Stimulated activated CD8-positive, alpha-beta memory T cell treated with anti-CD3 and anti-CD28 coated beads, Interleukin-15, amount 100 ng/mL, for 4 hours (primary cell): ENCODE measurements at places on chromosomes 12 and 14.

DNA sequence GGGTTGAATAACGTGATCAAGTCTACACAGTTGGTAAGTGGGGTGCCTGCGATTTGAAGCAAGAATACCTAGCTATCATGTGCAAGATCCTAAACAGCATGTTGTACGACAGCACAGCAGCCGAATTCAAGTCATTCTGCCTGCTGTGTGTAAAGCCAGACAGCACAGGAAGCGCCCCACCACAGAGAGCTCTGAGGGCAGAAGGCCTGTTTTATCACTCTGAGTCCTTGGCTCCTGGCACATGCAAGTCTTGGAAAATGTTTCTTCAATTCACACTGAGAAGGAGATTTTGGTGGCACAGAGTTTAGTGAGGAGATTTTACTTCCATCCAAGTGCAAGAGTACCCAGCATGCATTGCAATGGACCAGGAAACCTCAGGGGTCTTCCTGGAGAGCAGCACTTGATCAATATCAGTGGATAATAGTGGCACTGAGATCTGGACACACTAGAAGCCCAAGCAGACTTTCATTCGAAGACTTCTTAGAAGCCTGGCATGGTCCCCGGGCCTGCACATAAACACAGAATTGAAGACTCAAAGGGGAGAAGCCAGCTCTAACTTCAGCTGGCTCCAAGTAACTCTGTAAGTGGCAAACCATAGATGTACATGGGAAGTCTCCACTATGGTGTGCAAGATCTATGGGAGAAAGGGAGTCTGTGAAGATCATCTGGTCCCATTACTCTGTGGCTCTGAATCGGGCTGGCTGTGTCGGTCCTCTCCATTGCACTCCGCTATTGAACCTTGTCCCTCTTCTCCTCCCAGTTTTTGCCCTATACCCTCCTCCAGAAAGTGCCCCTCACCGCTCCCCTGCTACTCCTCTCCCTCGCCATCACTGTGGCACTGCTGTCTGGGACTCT lies 1.5 kb upstream of the KRT1 start:
- no peak for DNase-seq

- DNase-seq: no peak
These were observed 1071.2 kb upstream of the USP15 start for GRCh38 chr12:61188801-61189595.

GRCh38 chr14:77488558-77488957 lies 10.1 kb downstream of the ISM2 start:
- DNase-seq: no peak

GRCh38 chr12:130394906-130395305 lies 57.2 kb downstream of the PIWIL1 start:
- no peak for DNase-seq

- no peak for DNase-seq
These were observed 83.6 kb upstream of the DIO3 start for GRCh38 chr14:101477648-101478047.

- DNase-seq: no peak
These were observed 36.1 kb downstream of the CFL2 start for GRCh38 chr14:34678306-34678705.

DNA sequence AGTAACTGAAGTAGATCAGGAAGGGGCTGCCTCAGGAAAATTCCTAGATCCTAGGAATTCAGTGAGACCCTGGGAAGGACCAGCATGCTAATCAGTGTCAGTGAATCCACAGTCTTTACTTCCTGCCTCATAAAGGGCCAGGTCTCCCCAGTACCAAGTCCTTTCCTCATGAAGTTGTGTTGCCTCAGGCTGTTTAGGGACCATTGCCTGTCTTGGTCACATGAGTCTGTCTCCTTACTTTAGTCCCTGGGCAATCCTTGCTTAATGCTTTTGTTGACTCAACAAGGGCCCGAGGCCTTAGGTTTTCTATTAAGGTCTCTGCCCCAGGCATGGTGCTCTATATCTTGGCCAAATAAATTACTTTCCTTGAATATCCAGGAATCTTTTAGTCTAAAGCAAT lies 16.1 kb upstream of the ATF1 start:
- no peak for DNase-seq

DNA sequence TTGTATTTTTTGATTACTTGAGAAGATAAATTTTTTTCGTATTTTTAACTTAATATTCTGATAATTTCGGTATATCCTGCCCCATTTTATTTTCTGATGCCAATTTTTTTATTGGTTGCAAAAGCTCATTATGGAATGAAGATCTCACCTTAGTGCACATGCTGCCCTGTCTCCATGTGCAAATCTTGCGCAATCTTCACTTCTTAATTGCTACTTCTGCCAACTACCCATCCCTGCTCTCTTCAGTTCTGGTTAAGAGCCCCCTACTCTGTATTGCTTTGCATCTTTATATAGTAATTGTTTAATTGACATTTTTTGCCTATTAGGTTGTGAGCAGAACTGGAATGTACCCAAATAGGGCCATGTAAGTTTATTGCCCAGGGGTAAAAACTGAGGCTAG lies 20.5 kb upstream of the LRRK2 start:
- no peak for DNase-seq
